ENCODE measurements at places on chromosomes 5 and 9.

- no peak for DNase-seq
These were observed 240.9 kb upstream of the TBCA start for GRCh38 chr5:78016863-78017529.

DNA sequence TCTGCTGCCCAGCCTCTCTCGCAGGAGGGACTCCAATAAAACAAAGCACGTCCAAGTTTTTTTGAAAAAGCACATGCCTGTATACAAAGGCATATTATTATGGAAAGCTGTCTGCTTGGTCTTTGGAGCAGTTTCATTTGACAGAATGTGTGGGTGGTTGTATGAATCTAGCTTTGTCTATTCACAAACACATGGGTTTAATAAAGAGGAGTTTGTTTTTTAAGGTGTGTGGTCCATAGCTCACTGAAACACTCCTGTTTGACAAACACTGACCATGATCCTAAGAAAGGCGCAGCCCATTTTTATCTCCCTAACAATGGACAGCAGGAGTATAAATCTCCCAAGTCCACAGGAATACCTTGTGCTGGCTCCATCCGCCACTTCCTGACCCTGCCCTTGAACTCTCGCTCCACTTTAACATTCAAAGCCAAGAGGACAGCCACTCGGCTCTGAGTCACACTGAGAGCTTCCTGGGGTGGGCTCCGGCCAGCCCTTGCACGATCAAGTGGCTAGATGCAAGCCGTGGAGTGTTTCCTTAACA, 371.9 kb downstream of the EBF1 start:
- no peak for DNase-seq

DNA sequence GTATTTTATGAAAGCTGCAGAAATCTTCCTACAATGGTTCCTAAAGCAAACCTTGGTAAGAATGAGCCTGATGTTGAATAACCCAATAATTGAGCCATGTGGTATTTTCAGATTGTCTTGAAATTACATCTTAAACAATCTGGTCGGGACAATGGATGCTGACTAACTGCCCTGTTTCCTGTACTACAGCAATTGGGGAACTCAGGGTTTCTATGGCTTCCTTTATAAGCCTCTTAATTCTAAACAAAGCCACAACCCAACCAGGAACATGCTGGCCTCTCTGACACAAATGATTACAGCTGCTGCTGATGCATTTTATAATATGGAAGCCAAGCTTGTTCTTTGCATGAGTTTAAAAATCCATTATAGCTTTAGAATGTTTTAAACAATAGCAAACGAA, 30.2 kb downstream of the PTPN3 start:
- DNase-seq = no peak

GRCh38 chr5:113510836-113511451, 2.5 kb upstream of the YTHDC2 start:
- DNase-seq = no peak

DNA sequence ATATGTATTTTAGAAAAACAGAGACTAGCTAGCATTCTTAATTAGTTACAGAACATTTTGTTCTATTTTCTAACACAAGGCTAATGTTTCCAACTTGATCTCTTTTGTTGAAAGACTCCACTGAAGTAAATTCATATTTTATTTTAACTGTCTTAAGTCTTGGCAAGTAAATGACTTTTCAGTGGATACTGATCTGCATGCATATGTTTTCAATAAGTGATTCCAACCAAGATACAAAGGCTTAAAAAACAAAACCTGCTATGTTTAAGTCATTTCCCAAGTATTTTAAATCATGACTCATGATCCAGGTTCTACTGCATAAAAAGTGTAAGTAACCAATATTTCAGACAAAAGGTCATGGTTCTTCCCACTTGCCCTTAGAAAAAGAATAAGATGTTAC, 5.7 kb downstream of the CDO1 start:
- no peak for DNase-seq

- no peak for DNase-seq
These were observed 28.6 kb upstream of the FEM1C start for GRCh38 chr5:115573133-115573532.

- no peak for DNase-seq
These were observed 119.5 kb downstream of the TRPM3 start for GRCh38 chr9:71001780-71002386.

- DNase-seq = no peak
These were observed 172.8 kb downstream of the NR3C1 start for GRCh38 chr5:143230676-143230996.

- DNase-seq = no peak
These were observed 17.1 kb upstream of the RNF145 start for GRCh38 chr5:159226451-159226850.

- DNase-seq = no peak
These were observed 124.3 kb downstream of the ENC1 start for GRCh38 chr5:74516211-74516636.

GRCh38 chr5:170218726-170219125, 14.1 kb upstream of the C5orf58 start:
- DNase-seq = no peak

GRCh38 chr9:82333671-82334070, 345.1 kb downstream of the SPATA31D1 start:
- DNase-seq = no peak

DNA sequence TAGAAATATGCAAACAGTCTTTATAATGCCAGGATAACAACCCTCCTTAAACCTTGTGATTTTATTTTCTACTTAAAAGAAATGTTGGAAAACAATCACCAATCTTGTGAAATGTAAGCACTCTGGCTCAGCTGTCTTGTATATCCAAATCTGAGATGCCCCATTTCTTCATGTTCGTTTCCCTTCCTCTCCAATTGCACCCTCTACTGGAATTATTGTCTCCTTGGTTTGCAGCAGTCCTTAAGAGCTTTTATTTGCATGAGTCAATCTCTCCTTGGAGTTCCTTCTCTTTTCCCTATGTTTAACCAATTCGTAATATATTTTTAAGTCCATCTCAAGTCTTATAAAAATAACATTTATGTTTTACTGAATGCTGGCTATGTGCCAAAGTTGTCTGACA, 362.0 kb upstream of the CDH10 start:
- DNase-seq = no peak

GRCh38 chr5:10501554-10502075, 59.9 kb downstream of the ROPN1L start:
- no peak for DNase-seq

DNA sequence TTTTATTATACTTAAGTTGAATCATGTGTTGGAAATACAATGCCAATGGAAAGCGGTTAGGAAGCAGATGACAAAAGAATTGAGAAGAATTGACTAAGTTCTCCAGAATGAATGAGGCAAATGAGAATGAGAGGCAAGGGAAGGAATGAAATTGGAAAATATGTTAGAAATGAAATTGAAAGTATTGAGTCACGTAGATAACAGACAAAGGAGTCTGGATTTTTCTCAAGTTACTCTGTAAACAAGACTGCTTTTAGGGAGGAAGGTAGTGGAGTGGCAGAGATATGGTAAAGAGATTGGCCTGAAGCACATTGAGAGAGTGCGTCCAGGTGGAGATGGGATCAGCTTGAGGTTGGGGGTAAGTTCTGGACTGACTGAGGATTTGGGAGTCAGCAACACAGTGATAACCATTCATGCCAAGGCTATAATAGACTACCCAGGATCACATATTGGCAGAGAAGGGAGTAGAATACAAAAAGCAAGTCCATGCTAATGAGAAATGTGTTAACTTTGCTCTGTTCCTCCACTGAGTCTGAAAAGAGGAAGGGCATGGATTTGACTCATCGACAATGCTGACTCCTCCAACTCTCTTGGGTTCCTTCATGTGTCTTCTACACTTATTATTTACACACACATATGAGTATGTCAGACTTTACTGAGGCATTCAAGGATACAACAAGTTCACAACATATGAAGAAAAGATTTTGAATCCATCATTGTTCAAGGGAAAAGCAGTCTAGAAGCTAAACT, 814.2 kb upstream of the ZNF608 start:
- no peak for DNase-seq
